T1000 (cell line): ENCODE measurements at places on chromosomes 13 and 19.

GRCh38 chr13:80072231-80072630 is 268.7 kb downstream of the SPRY2 start:
- no peak for DNase-seq

GRCh38 chr19:45528149-45528743 is 21.0 kb downstream of the VASP start:
- DNase-seq, result no peak

DNA sequence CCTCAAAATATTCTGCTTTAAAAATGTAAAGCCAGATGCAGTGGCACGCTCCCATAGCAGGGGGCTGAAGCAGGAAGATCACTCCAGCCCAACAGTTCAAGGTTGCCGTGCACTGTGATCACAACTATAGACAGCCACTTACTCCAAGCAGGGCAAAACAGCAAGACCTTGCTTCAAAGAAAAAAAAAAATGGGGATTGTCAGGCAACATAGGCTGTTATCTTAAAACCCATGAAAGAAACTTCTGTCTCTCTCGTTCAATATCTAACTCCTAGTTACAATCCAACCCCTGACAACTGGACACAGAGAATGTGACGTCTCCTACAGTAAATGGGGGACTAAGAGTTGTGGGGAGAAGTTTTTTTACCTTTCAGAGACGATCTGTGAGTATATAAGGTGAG is 17.4 kb downstream of the ELF1 start:
- DNase-seq, result no peak

- no peak for DNase-seq
These were observed 11.2 kb downstream of the CEBPA start for GRCh38 chr19:33290956-33291622.

GRCh38 chr19:16671652-16672274 is 10.8 kb downstream of the TMEM38A start:
- no peak for DNase-seq

GRCh38 chr13:63540061-63540460 is 2124.4 kb upstream of the PCDH20 start:
- DNase-seq, result no peak

GRCh38 chr13:60837806-60838205 is 440.8 kb downstream of the TDRD3 start:
- DNase-seq, result no peak

DNA sequence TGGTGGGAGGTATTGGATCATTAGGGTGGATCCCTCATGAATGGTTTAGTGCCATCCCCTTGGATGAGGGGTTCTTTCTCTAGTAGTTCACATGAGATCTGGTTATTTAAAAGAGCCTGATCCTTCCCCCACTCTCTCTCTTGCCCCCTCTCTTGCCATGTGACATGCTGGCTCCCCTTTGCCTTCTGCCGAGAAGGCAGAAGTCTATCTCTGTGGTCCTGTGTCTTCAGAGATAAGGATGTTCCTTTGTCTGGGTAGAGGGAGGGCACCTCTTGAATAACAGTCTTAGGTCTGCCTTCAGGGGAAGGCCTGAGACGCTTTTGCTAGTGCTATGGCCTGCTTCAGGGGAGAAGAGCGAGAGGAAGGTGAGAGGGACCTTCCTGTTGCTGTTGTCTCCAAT is 2.0 kb upstream of the ZDHHC20 start:
- DNase-seq, result no peak

DNA sequence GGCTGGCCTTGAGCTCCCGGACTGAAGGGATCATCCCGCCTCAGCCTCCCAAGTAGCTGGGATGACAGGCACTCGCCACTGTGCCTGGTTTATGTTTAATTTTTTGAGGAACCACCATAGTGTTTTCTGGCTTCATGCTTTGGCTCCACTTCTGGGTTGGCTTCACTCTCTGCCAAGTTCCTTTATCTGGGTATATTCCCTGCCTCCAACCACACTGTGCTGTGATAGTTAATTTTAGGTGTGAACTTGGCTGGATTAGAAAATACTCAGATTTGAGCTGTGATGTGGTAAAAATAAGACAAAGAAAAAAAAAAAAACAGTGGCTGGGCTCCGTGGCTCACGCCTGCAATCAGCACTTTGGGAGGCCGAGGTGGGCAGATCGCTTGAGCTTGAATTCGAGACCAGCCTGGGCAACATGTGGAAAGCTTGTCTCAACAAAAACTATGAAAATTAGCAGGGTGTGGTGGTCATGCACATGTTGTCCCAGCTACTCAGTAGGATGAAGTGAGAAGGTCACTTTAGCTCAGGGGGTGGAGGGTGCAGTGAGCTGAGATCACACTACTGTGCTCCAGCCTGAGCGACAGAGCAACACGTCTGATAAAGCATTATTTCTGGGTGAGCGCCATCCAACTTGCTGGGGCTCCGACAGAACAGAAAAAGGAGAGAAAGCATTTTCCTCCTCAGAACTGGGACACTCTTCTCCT is 7.5 kb upstream of the ILF3 start:
- DNase-seq, result no peak

GRCh38 chr13:112003396-112003795 is 63.6 kb upstream of the SOX1 start:
- no peak for DNase-seq

DNA sequence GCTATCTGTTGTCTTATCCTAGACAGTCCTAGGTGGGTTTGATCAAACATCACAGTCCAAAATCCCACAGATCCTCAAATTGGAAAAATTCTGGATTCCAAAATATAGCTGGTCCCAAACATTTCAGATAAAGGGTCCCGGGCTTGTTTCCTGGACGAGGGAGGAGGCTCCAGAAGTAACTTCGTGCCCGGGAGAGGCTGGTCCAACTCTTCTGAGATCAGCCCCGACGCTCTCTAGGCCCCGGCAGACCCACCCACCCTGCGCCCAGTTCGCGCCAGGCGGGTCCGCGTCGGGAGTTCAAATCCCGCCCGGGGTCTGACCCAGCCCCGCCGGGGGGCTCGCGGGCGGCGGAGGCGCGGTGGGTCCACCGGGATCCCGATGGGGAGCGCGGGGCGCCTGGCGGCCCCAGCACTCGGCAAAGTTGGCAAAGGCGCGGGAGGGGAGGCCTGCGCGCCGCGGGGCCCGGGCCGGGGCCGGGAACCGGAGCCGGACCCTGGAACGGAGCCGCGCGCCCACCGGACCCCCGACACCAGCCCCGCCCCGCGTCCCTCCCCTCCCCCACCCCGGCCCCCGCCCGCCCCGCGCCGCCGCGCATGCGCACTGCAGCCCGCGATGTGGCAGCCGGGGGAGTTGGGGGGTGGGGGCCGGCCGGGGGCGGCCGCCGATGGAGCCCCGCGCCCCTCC is 513 bp downstream of the MIER2 start:
- peak; percentile 61 for DNase-seq

GRCh38 chr13:99269627-99270241 is 11.6 kb upstream of the GPR18 start:
- no peak for DNase-seq

- DNase-seq, result no peak
These were observed 28.7 kb upstream of the KCTD15 start for GRCh38 chr19:33767898-33768413.

GRCh38 chr13:67520886-67521285 is 290.8 kb upstream of the PCDH9 start:
- no peak for DNase-seq

DNA sequence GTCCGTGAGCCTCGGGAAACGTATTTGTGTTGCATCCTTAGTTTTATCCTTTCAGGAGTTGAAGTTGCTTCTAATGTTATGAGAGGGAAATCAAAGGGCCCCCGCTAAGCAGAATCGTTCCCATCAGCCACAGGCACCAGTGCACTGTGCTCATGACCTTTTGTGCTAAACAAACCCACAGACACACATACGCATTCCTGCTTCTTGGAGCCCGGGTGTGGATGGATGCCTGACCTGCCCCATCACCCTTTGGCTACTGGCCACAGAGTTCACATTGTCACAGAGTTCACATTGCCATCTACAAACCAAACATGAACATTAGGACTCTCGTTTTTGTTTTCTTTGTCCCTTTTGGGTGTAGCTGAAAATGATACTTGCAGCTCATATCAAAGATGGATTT is 47.2 kb downstream of the CHST8 start:
- no peak for DNase-seq

DNA sequence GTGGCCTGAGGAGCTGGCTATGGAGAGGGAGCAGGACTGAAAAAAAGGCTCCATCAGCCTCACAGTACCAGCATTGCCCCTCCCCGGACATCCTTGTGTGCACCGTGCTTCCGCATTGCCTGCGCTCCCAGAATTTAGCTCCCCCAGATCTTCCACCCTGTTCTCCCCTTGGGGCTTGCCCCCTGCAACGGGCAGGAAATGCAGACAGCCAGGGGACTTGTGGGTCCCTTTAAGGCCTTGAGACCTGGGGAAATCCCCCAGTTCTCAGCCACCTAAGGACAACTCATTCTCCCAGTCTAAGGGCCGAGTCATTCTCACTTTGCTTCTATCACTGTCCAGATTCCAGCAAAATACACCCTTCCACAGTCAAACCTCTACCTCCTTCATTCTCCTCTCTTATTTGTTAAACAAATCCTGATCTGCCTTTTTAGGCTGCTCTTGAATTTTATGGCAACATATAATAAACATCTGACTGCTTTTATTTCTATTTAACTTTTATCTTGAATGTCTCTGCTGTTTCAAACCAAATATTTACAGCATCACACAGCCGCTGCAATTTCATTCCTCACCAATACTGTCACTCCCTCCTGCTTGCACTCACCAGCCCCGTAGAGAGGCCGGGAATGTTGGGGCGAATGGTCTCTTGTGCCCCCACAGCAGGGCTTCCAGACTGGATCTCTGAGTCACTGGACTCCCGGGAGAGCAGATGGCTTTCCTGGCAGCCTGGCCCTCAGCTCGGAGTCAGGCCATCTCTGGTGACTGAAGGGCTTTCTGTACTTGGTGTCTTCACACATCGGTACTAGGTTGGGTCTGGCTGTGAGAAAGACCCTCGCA is 221.9 kb downstream of the TSHZ3 start:
- peak; percentile 75 for DNase-seq
